ENCODE measurements at places on chromosomes 6 and 20.

GRCh38 chr6:44699082-44699481 is 311.6 kb downstream of the CDC5L start:
- no peak for DNase-seq

GRCh38 chr20:44057698-44058675 is 129.0 kb downstream of the JPH2 start:
- no peak for DNase-seq

- no peak for DNase-seq
Observed at GRCh38 chr6:71902261-71902660, 15.9 kb downstream of the RIMS1 start.

GRCh38 chr6:106972500-106972899 is 2.0 kb downstream of the CD24 start:
- peak; percentile 61 for DNase-seq

DNA sequence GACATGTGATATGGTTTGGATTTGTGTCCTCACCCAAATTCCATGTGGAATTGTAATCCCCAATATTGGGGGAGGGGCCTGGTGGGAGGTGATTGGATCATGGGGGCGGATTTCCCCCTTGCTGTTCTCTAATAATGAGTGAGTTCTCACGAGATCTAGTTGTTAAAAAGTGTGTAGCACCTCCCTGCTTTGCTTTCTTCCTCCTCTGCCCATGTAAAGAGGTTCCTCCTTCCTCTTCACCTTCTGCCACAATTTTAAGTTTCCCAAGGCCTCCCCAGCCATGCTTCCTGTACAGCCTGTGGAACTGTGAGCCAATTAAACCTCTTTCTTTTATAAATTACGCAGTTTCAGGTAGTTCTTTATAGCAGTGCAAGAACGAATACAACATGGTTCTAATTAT is 2.1 kb upstream of the ZNF451 start:
- DNase-seq = no peak

- DNase-seq = peak; percentile 62
Observed at GRCh38 chr20:36482044-36482473, 59.3 kb upstream of the MYL9 start.

GRCh38 chr6:73248192-73248903 is 14.6 kb downstream of the KHDC1 start:
- DNase-seq = no peak

DNA sequence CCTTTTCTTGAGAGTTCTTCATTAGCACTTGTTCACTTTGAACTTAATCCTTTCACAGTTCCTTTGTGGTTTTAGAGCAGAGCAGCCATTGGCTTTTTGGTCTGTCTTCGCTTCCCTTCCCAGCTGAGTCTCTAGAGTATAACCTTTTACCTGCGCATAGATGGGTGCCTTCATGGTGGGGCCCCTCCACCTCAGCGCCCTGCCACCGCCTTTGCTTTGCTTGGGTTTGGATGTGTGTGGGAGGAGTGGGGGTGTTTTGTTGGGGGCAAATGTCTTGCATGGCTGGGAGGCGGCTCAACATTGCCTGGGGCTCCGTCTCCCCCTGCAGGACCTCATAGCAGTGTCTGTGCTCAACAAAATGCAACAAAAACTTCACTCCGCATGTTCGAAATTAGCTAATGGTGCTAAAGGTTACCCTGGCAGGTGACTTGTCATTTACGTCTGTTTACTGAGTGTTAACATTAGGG is 11.9 kb downstream of the PYGB start:
- no peak for DNase-seq

GRCh38 chr6:17505767-17506280 is 94.3 kb upstream of the FAM8A1 start:
- DNase-seq = no peak

DNA sequence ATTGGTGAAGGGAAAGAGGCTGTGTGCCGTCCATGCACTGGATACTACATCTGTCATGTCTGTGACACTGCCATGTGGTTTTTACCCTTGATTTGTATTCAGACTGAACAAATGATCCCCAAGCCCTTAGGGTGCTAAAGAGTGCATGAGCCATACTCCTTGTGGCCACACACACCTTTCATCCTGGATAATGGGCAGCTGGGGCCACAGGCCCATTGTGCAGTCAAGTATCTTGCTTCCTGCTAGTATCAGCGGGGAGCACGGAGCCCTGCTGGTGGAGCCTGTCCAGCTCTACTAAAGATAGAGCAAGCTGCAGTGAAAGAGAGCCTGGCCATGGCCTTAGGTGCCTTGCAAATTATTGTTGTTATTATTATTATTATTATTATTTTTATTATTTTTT is 75.1 kb downstream of the SLX4IP start:
- no peak for DNase-seq

- DNase-seq = no peak
Observed at GRCh38 chr6:168906391-168906790, 347.3 kb downstream of the THBS2 start.

DNA sequence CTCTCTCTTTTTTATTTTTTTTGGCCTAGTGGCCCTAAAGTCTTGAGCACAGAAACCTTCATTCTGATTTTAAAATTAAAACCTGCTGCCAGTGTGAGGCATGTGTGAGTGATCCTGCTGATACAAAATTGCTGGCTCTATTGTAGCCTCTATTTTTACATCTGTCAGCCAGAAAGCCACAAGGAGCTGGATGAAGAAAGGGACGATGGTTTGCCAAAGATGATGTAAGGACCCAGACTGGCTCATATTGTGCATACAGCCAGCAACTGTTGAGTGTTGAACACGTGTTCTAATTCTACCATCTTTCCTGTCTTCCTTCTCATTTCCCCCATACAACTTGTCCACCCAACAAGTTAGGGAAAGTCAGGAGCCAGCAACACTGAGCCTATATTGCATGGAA is 40.8 kb upstream of the ATXN1 start:
- DNase-seq = no peak

- DNase-seq = no peak
Observed at GRCh38 chr6:45584127-45584526, 206.4 kb upstream of the SUPT3H start.

DNA sequence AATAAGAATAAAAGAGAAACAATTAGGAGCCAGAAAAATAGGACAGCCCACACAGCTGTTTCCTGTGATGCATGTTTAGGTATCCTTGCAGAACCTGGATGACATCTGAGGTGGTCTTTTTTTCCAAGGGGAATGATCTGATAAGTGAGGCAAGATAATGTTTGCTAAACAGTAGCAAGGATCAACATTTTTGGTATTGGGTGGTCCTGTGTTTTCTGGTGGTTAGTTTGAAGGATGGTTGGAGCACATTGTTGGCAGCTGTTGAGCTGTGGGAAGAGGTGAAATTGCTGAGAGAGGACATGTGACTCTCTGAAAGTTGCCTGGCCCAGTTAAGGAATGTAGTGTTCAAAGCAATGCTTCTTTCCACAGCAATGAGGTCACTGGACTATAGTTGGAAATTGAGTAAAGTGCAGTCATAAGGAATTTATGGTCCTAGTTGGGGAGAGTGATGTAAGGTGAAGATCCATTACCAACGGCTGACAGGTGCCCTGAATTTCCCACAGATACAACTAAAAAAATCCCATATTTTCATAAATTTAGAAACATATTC is 270.2 kb upstream of the IMPG1 start:
- DNase-seq = no peak

- no peak for DNase-seq
Observed at GRCh38 chr6:102216232-102216631, 822.7 kb downstream of the GRIK2 start.

DNA sequence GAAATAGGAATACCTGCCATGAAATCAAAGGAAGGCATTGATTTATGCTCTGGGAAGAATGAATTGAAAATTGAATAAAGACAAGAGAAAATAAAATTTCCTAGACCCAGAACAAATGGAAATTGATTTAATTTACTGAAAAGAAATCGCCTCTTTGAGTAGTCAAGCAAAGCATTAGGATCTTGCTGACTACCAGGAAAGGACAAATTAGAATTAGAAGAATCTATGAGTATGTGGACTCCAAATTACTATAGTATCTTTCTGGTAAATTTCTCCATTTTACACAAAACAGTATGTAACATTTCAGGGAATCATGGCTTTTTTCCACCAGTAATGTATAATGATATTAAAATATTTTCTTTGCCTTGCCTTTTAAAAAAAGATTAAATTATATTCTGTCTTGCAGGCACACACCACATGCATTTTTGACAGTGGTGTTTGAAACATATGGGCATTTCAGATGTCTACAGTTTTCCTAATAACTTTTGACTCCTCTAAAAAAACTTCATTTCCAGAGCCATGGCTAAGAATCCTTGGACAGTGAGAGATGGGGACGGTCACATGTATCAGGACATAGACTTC is 768.7 kb upstream of the NRSN1 start:
- no peak for DNase-seq

DNA sequence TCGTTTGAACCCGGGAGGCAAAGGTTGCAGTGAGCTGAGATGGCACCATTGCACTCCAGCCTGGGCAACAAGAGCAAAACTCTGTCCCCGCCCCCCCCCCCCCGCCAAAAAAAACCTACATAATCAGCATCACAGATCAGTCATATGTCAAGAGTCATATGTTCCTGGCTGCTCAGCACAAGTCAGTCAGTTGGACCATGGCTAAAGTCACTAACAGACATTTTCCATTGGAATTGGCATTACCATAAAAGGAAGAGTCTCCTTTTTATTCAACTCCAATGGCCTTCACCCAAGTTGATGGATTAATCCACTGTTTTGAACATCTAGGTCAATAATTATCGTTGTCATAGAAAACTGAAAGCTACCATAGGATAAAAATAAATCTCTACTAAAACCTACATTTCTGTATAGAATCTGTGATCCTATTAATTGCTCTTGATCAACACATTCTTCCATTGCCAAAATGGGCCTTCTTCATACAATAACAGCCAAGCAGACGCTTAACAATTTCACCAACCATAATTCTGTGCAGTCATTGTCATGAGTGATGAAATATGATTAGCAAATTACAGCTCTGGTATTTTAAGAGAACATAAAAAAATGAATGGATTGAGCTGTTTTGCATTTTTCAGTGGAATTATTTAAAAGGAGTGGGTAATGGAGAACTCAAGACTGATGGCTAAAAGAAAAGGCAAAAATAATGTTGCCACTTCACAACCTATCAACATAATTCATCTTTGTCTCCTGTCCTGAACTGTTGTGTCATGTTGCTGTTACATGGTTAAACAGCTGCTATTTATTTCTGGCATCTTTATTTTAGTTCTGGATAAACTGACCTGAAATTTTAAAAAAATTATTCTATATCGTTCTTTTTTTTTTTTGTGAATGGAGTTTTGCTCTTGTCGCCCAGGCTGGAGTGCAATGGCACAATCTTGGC is 555.5 kb upstream of the JARID2 start:
- no peak for DNase-seq

- no peak for DNase-seq
Observed at GRCh38 chr6:395432-396125, 4.0 kb downstream of the IRF4 start.

DNA sequence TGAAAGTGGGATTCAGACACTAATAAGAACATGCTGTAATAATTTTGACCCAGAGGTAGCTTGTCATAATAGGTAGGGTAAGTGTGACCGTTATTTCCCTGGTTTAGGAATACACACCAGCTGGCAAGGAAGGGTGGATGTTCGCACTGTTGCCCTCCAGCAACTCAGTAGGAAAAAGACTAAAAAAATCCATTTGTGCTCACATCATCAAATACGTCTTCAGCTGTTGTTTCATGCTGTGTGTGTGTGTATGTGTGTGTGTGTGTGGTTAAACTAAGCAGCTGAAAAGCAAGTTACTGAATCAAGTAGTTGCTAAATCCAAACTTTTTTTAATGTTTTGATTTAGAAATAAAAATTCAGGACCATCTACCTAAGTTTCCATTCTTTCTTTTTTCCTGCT is 218.7 kb downstream of the TRDN start:
- no peak for DNase-seq

GRCh38 chr6:40692337-40692736 is 105.2 kb upstream of the LRFN2 start:
- DNase-seq = no peak

DNA sequence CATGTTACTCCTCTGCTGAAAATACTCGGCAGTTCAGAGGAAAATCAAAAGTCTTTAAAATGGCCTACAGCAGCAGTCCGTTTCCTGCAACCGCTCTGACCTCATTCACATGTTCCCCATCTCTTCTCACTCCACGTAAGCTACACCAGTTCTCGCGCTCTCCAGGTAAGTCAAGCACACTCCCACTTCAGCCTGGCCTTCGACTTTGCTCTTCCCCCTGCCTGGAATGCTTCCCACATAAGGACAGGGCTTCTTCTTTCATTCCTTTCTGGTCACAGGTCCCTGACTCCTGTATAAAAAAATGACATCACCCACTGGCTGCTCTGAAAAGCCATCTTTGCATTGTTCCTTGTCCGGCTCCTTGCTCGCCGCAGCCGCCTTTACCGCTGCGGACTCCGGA is 42.7 kb downstream of the MGME1 start:
- DNase-seq = no peak

DNA sequence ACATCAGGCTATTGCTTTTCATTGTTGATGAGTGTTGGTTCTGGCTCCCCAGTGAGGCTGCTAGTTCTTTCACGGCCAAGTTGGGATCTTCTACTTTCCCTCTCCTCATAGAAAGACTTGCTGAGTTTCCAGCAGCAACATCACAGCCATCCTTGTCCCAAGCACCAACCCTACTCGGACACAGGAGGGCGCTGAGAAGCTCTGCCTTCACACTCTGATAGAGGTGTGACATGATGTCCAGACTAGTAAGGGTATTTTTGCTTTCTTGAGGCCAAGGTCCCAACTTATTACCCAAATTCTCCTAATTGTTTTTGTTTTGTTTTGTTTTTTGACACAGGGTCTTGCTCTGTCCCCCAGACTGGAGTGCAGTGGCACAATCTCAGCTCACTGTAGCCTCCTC is 3.0 kb upstream of the GCM1 start:
- DNase-seq = no peak

DNA sequence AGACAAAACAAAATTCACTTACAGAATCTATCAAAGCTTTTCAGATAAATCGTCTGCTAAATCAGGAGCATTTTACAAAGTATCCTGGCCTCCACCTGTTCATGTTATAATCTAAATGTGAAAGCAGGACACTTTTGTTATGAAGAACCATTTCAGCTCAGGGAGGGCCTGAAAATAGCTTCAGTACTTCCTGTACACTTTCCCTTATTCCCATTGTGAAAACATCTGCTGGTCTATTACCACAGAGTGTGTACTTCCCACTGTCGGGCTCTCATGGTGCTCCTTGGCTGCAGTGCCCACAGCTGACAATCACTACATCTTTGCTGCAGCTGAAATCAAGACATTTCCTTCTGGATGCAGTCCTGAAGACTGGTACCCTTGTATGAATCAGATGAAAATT is 128.1 kb downstream of the OPRM1 start:
- peak; percentile 22 for DNase-seq

DNA sequence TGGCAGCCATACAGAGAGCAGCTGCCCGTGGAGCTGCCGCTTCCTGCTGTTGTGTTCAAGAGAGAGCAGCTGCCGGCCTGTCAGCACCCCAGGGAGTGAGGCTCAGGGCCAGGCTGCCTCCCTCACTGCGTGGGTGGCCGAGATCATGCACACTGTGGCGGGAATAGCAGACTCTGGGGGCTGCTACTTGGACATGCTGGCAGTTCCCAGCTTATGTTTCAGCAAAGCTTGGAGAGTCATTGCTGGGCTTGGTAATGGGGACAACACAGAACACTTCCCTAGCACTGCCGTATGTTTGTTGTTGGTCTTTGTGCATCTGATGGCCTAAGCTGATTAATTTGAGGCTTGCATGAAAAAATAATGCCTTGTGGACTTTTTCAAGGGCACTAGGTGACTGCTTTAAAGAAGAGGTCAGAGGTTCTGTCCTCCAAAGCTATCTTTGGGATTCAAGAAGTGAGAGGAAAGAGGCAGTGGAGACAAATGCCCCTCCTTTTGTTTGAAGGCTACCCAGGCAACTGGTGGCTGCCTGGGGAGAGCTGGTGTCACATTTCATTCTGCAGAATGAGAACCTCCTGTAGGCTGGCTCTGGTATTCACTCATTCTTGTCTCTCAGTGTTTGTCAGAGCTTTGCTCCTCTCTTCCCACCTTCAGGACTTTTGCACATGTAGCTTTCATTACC is 18.8 kb downstream of the MRAP2 start:
- DNase-seq = peak; percentile 16

Measured in body of pancreas (tissue), 4 donors.